GM20000 (cell line): ENCODE measurements at places on chromosomes 3 and 15.

- DNase-seq = no peak
These were observed 286.7 kb upstream of the TGFBR2 start for GRCh38 chr3:30319713-30320112.

- DNase-seq = no peak
These were observed 56.2 kb downstream of the SLC6A6 start for GRCh38 chr3:14458434-14459275.

GRCh38 chr3:29582273-29582672 is 301.4 kb downstream of the RBMS3 start:
- DNase-seq = no peak

DNA sequence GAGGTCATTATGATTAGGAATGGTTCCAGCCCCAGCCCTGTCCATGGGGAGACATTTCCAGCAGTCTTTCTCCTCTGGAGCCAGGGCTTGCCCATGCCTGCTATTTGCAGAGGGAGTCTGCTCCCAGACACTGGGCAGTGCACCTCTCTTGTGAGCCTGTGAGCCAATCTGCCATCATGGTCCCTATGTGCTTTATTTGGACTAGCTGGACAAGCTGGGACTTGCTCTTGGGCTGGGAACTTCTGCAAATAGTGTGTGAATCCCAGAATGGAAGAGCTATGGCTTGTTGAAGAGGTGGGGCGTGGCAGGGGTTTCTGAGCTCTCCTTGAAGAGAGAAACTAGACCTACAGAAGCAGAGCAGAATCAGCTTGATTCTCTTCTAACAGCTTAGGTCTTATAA is 53.7 kb upstream of the KY start:
- DNase-seq = no peak

DNA sequence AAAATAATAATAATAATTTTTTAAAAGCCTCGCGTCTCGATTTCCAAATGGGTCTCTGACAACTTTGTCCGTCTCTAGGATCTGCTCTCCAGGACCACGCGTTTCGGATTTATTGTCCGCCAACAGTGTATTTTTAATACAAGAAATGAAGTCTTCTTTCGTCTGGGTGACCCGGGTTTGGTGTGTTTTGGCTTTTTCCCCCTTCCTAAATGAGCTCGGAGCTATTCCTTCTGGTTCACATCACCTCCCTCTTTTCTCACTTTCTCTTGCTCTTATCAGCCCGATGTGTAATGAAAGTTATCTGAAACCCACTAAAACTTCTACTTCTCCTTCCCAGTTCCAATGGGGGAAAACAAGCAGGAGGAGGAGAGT is 516.7 kb downstream of the MECOM start:
- DNase-seq = peak; percentile 8

DNA sequence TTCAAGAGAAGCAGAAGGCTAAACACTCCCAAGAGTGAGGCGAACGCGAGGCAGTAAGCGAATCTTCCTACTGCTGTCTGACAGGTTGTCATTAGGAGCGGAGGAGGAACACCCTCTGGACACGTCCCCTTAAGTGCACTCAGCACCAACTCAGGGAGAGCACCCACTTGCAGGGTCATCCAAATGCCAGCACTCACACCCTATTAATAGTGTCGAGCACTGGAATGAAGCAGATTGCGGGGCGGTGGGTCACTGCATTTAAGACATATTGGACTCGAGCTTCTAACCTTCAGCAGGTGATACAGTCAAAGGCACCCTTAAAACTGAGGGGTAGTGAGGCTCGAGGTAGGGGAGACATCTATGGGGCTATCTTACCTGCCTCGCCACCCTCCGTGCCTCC is 28.7 kb downstream of the SH3BP5 start:
- DNase-seq = no peak

DNA sequence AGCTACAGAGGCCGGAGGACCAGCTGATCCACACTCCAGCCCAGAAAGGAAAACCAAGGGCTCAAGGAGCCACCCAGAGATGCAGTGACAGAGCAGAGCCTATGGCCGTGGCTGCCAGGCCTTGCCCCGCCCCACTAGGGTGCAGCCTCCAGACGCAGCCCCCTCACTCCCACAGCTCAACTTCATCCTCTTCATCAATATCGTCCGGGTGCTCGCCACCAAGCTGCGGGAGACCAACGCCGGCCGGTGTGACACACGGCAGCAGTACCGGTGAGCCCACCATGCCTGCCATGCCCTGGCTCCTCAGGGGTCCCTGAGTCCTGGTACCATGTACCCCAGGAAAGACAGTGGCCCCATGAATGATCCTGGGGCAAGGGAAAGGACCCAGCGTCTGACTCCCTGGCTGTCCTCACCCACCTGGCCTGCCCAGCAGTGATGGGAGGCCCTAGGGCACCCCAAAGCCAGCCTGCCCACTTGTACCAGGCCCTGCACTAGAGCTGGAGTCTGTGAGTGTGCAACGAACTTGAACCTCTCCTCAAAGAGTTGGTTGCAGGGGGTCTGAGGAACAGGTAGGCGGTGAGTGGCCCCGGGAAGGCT is 24.2 kb downstream of the PTH1R start:
- no peak for DNase-seq

DNA sequence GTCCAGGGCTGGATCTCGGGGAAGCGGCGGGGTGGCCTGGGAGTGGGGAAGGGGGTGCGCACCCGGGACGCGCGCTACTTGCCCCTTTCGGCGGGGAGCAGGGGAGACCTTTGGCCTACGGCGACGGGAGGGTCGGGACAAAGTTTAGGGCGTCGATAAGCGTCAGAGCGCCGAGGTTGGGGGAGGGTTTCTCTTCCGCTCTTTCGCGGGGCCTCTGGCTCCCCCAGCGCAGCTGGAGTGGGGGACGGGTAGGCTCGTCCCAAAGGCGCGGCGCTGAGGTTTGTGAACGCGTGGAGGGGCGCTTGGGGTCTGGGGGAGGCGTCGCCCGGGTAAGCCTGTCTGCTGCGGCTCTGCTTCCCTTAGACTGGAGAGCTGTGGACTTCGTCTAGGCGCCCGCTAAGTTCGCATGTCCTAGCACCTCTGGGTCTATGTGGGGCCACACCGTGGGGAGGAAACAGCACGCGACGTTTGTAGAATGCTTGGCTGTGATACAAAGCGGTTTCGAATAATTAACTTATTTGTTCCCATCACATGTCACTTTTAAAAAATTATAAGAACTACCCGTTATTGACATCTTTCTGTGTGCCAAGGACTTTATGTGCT is 527 bp downstream of the B2M start:
- DNase-seq = no peak

GRCh38 chr15:22878103-22878502 is 39.6 kb downstream of the NIPA2 start:
- no peak for DNase-seq

DNA sequence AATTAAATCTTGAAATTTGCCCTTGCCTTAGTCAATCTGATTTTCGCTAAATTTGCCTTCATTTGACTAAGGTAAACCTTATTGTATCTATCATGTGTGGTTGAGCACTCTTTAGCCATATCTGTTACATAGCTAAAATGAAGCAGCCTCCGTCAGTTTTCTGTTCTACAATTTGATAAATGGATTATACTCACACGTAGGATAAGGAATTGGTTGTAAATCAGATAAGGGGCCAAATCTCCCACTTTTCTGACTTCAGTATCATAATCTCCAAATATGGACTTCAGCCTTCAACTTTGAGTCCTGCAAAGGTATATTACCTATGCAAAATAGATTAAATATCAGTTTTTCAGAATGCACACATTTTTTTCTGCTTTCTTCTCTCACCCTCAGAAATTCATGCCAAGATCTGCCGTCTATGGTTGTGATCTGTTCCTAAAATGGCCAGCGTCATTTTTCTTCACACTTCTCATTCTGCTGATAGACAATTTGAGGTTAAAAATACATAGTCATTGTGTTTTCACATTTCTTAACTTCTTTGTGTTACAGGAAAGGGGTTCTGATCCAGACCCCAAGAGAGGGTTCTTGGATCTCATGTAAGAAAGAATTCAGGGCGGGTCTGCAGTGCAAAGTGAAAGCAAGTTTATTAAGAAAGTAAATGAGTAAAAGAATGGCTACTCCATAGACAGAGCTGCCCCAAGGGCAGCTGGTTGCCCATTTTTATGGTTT is 36.9 kb downstream of the RAB8B start:
- no peak for DNase-seq

DNA sequence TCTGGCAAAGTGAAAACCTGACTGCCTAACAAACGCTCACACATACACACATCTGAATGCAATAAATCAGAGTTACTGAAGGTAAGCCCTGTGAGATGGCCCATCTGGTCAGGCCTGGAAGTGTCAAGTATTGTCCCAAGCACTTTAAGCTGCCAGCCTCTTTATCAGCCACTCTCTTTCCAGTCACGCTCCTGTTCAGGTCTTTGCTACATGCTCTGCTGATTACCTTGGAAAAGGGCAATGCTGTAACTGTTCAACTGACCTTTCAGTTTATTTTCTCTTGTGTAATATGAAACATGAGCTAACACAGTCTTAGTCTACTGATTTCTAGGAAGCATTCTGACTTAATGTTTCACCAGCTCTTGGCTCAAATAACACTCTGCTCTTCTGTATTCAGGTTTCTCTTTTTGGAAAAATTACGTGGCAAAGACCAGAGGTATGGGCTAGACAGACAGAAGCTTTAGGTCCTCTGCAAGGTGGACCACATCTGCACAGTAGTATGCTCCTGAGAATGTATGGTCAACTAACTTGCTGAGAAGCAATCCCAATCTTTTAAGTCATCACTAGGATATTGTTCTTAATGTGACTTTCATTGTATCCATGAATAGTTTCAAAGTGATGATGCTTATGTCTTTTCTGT is 44.5 kb downstream of the GBE1 start:
- DNase-seq = no peak

DNA sequence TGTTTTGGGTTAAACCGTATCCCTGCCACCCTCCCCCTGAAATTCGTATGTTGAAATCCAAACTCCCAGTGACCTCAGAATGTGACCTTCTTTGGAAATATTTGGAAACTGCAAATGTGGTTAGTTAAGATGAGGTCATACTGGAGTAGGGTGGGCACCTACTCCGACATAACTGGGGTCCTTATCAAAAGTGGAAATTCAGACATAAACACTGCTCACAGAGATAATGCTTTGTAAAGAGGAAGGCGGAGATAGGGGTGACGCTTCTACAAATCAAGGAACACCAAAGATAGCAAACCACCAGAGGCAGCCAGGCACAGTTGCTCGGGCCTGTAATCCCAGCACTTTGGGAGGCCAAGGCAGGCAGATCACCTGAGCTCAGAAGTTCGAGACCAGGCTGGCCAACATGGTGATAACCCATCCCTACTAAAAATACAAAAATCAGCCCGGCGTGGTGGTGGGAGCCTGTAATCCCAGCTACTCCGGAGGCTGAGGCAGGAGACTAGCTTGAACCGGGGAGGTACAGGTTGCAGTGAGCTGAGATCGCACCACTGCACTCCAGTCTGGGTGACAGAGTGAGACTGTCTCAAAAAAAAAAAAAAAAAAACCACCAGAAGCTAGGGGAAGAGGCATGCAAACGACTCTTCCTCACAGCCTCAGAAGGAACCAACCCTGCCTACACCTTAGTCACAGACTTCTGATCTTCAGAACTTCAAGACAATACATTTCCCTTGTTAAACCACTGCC is 51.1 kb upstream of the CHD2 start:
- peak; percentile 51 for DNase-seq
